ENCODE measurements at places on chromosomes 6 and 20.

DNA sequence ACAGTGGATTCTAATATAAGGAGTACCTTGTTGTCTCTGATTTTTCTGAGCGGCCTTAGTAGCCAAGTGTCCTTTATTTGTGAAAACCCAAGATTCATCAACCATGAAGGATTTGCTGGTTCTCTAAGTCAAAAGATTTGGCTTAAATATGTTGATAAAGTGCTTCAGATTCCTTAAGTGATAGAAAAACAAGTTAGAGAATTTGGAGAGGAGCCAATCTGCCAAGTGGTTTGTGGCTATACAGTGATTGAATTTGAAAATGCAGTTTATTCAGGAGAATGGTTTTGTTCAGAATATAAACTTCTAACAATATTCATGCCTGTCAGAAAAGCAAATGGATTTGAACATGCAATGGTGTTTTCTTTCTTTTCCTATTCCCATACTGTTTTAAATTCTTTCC lies 54.8 kb downstream of the CAP2 start:
- DNase-seq, result no peak

DNA sequence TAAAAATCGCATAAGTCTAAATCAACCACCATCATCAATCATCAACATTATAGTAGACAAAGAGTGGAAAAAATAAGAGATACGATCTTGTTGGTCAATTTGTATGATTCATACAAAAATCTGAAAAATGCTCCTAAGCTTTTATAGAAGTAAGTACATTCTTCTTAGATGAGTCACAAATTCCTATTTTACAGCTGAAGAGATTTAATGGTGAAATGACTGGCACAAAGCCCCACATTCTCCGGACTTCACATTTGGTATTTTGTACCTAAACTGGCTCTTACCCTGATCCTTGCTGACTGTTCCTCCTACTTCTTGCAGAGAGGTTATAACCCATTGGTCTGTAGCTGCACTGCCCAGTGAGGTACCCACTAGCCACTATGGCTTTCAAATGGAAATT lies 29.9 kb upstream of the PREP start:
- DNase-seq, result no peak

- DNase-seq, result no peak
Measured at GRCh38 chr20:33125983-33126382, 42.0 kb upstream of the BPIFA2 start.

- no peak for DNase-seq
Measured at GRCh38 chr6:2081155-2082138, 164.0 kb downstream of the GMDS start.

GRCh38 chr6:20692023-20692422 lies 157.8 kb downstream of the CDKAL1 start:
- DNase-seq, result no peak

GRCh38 chr20:52768694-52769093 lies 203.5 kb upstream of the TSHZ2 start:
- DNase-seq, result no peak

DNA sequence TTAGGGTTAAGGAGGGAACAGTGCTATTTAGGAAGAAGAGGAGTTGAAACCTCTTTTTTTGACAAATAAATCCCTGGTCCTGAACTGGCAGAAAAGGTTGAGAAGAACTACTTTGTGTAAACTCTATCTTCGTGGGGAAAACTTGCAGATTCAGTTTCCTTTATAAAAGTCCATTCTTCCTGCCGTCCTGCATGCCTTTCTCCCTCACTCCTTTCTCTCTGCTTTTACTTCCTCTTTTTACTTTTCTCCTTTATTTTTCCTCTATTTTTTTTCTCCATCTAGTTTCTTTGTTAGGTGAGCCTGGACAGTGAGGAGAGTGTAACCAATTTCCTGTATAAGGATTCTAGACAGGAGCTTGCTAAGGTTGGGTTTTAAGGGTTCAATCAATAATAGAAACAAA lies 52.7 kb downstream of the TPBG start:
- DNase-seq, result no peak

GRCh38 chr6:81456416-81456815 lies 296.1 kb downstream of the TENT5A start:
- DNase-seq, result no peak

DNA sequence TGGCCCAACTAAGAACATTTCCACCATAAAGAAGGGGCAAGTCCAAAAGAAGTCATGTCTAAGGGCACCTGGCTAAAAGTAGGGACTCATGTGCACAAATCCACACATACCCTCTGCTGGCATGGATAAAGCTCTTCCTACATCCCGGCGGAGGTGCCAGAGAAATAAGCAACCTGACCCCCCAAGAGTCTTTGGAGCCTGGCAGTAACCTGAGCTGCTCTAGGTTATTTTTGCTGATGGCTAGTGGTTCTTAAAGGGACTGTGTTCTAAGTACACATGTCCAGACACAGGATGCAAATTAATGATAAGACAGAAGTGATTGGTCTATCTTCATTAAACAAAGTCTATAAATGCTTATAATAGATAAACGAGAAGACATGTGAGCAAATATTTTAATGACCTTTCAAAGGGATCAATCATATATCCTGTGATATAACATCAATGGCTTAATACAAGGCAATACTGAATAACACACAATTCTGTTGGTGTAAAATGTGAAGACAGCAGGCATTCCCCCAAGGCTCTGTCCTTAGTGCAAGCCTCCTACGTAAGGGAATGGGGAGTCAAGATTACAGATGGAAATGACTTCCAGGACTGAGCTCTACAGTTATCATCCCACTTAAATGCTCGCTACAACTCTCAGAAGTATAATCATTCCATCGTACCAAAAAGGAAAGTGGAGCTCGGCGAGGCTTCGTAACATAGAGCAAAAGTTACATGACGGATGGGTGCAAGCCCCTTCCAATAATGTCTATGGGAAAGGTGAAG lies 52.5 kb downstream of the HIVEP2 start:
- DNase-seq, result no peak

- DNase-seq, result no peak
Measured at GRCh38 chr6:119637768-119638167, 288.2 kb upstream of the MAN1A1 start.

GRCh38 chr20:15220009-15220656 lies 882.7 kb upstream of the FLRT3 start:
- no peak for DNase-seq

GRCh38 chr20:9955646-9956045 lies 79.1 kb upstream of the ANKEF1 start:
- DNase-seq, result no peak

DNA sequence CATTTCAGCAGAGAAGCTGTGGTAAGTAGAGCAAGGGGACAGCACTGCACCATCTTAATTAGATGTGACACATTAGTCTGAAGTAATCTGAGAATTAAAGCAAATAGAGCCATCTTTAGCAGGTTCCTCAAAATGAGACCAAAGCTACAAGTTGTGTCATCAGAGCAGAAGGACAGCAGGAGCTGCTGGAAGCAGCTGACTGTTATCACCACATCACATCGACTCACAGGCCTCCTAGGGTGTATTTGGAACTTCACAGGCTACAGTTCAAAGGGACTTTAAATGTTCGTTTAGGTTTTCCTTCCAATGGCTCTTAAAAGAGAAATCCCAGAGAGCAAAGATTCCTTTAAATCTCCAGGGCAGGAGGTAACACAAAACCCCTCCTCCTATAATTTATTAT lies 69.5 kb downstream of the LCA5 start:
- no peak for DNase-seq

- DNase-seq, result no peak
Measured at GRCh38 chr6:133764008-133764753, 124.7 kb upstream of the TCF21 start.

DNA sequence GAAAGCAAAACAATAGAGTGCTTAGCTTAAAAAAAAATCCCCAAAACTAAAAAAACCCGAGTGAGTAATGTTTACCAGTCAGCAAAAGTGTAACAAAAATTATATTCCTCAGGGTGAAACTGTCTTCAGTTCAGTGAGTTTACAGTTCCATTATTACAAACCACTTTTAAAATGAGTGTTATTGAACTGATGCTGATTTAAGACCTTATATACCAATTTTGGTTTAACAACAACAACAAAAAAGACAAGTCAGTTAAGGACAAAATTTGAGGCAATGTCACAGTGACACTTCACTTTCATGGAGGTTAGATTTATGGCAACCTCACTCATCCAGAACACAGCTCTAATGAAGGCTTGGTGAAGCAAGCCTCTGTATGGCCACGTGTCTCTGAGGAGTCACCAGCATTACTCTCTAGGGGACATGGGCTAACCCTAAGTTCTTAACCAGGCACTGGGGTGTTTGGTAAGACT lies 630.8 kb downstream of the PHF3 start:
- no peak for DNase-seq

- DNase-seq, result no peak
Measured at GRCh38 chr20:51469578-51470498, 72.7 kb downstream of the NFATC2 start.

- no peak for DNase-seq
Measured at GRCh38 chr6:16521528-16521927, 239.7 kb downstream of the ATXN1 start.

- no peak for DNase-seq
Measured at GRCh38 chr6:158488065-158488464, 71.8 kb upstream of the TMEM181 start.

DNA sequence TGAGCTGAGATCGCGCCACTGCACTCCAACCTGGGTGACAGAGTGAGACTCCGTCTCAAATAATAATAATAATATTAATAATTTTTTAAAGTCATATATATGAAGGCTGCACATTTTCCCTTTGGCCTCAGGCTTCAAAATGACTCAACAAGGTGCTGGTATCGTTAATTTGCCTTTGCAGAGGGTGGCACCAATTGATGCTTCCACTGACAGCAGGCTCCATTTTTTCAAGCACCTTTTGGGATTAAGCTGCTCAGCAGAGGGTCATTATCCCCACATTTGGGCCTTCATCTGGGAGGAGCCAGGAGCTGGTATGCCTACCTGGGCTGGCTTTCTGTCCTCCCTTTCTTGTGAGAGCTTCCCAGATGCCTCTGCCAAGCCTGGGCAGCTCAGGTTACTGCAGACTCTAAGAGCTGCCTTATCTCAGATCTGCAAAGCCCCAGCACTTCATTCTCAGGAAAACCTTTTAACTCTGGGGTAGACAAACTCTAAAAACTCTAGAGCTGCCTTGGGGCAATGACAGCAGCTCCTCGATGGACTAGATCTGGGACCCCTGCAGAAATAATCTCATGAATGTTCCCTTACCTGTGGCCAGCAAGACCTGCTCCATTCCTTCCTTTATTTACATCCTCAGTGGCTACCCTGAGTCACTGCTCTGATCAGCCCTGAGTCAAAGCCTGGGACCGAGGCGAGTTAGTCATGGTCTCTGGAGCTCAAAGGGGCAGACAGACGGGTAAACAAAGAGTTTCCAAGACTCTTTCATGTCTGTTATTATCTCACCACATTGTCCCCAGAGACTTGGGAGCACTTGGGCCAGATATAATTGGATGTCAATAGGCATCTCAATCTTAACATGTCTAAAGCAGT lies 80.0 kb upstream of the EYA2 start:
- no peak for DNase-seq

- DNase-seq, result no peak
Measured at GRCh38 chr20:24149175-24149574, 160.6 kb upstream of the GGTLC1 start.

DNA sequence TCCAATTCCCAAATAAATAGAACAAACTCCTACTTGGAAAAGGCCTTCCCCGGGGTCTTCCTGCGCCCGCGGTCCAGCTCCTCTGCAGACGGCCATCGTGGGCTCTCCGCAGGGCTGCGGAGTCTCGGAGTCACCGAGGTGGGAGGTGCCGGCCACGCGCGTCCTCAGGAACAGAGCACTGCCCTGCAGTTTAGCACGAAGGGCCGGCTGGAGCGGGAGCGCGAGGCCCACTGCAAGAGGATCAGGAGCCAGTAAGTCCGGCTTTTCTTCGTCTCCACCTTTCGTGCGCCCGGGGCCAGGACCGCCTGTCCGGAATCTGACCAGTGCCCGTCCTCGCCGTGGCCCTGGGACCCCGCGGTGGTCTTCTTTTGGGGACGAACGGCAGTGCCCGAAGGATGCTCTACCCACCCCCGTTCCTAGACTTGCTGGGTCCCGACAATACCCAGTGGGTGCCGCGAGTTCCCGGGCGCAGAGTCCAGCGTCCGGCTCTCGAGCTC lies 1.4 kb downstream of the BHLHE23 start:
- no peak for DNase-seq

- no peak for DNase-seq
Measured at GRCh38 chr20:8640461-8640860, 428.4 kb upstream of the PLCB4 start.

DNA sequence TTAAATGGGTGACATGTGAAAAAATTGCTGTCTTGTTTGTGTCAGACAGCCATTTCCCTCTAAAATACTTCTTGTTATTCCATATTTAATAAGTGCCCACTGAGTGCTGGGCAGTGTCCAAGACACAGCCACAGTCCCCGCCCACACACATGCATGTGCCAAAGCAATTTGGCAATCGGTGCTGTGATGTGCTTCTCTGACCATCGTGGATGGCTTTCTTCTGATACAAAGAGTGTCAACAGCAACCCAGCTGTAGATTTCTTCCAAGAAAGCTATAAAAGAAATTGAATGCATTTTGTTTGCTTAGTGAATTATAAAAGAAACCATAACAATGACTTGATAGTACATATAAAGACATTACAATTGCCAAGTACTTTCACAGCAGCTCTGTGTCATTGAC lies 140.5 kb upstream of the ATXN1 start:
- no peak for DNase-seq

GRCh38 chr20:32395066-32395465 lies 36.9 kb downstream of the ASXL1 start:
- DNase-seq, result no peak

DNA sequence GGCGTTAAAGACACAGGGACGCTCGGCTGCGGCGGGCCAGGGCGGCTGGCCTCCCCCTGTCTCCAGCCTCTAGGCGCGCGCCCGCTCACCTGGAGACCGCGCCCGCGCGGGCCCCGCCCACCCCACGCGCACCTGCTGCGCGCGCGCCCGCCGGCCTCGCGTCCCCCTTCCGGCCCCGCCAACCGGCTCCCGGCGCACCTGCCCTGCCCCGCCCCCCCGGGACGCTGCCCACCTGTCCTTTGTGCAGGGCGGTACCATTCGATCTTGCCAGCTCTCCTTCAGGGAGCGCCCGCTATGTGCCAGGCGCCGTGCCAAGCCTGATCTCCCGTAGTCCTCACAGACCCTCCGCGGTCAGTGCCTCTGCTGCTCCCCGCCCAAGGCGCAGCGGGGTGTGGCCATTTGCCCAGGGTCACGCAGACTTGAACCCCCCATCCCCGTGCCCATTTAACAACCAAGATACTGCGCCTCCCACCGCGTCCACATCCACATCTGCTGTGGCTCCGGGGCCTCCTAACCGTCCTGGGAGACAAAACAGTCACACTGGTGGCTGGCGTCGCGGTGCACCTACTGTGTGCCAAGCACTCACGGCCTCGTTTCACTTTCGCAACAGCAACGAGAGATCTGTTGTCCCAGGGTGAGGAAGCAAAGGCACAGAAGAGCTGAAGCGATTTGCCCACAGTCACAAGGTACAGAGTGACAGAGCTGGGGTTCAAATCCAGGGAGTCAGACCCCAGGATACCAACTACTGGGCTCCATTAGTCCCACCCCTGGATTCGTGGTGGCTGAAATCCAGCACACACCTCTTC lies 48.1 kb downstream of the NOL4L start:
- peak; percentile 52 for DNase-seq

- no peak for DNase-seq
Measured at GRCh38 chr6:38350942-38351341, 288.8 kb downstream of the BTBD9 start.

All from stimulated activated CD8-positive, alpha-beta memory T cell treated with anti-CD3 and anti-CD28 coated beads, Interleukin-7, amount 100 ng/mL, for 4 hours (primary cell).